ENCODE measurements at places on chromosomes 1 and 21. TPM values are rescaled to one million over a fixed set of nuclear protein-coding genes. Genes with fewer than 3 reads are reported as not detected.

DNA sequence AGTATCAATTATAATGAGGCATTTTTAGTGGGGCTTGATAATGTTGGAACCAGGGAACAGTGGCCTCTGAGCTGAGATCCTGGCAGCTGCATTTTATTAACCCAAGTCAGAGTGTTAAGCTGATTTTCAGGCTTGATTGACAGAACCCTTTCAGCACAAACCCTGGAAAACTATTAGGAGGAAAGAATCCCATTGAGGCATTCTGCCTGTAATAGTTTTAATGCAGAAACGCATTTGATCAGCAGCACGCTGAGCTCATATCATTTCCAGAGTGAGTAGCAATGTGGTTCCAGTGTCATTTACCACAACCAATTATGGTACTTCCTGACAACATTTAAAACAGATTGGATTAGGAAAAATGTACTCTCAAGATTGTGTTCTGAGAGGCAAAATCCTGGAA lies 78.3 kb upstream of the BARHL2 start:
- no peak for ATAC-seq

DNA sequence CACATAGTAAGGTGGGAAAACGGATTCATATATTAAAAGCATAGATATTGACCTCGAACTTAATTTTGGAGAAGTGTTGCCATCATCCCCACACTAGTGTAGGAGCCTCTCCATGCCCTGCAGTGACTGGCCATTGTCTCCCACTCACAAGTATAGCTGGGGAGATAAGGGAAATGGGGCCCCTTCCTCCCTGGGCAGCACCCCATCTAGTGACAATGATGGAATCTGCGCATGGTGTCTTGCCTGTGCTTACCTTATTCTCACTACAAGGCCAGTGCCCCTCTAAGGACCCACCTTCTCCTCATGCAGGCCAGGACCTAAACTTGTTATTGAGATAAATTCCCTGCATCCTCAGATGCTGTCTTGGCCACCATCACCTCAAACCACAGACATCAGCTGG lies 374.9 kb downstream of the NTNG1 start:
- no peak for ATAC-seq

DNA sequence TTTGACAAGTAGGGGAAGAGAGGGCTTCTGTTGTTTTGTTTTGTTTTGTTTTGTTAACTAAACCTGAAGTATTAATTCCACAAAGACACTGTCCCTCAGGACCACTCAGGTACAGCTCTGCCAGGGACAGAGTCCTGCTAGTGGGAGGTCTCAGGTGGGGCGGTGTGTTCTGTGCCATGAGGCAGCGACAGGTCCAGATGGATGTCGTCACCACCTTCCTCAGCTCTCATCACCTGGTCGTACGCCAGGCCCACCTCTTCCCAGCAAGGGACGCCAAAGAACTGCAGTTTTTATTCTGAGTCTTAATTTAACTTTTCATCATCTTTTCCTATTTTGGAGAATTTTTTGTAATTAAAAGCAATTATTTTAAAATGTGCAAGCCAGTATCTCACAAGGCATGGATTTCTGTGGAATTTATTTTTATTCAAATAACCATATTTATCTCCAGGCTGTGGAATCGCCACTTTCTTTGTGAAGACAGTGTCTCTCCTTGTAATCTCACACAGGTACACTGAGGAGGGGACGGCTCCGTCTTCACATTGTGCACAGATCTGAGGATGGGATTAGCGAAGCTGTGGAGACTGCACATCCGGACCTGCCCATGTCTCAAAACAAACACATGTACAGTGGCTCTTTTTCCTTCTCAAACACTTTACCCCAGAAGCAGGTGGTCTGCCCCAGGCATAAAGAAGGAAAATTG lies 62.5 kb downstream of the POFUT2 start:
- no peak for ATAC-seq

- ATAC-seq, result no peak
Observed at GRCh38 chr1:33292726-33293340, 28.1 kb downstream of the A3GALT2 start.

The GRHL3 gene
- total RNA-seq, result 177 TPM
